ENCODE measurements at places on chromosomes 6 and 20.
A peak's percentile ranks its signal among the peaks of the same experiment; 100 is the strongest.

DNA sequence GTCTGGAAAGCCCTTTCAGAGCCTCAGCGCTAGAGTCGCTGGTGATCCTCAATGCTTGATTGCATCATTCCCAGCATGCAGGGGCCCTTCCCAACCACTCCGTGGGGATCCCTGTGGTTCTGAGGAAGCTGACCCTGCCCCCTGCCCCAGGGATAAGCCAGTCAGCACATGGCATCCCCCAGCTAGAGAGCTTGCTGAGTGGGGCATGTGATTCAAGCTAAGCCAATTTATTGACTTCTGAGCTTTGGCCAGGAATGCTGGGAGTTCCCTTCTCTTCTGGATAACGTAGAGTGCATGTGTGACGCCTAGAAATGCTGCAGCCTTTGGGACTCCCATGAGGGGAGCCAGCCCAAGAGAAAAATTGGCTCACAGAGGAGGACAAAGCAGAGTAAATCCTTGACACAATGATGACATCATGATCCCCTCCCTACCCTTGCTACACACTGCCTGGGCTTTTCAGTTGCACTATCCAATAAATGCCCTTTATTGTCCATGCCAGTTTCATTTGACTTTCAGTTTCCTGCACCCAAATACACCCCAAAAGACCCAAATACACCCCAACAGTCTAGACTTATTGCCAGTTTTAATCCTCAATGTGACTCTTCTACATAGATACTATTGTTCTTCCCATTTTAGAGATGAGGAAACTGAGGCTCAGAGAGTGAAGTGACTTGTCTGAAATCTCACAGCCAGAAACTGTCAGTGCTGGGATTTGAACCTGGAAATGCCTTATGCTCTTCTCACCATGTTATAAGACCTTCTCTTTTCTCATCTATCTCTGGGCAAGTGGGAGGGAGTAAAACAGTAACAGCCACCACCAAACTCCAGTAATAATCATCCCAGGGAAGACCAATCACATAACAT is 34.3 kb downstream of the KCNB1 start:
- no peak for DNase-seq

DNA sequence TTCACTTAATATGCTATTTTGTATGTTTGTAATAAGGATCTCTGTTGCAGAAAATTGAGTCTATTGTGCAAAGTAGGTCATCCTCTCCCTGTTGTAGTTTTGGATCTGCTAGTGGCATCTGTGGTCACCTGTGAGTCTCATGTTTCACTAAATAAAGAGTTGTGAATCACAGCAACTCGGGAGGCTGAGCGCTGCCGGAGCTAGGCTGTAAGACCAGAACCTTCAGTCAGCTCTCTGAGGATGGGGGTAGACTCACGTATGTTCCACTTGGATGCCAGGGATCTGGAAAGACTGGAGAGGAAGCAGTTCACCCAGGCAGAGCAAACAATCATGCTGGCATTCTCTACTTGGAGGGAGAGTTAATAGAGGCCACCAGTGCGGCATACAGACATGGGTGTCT is 187.3 kb upstream of the FOXA2 start:
- DNase-seq, result no peak

DNA sequence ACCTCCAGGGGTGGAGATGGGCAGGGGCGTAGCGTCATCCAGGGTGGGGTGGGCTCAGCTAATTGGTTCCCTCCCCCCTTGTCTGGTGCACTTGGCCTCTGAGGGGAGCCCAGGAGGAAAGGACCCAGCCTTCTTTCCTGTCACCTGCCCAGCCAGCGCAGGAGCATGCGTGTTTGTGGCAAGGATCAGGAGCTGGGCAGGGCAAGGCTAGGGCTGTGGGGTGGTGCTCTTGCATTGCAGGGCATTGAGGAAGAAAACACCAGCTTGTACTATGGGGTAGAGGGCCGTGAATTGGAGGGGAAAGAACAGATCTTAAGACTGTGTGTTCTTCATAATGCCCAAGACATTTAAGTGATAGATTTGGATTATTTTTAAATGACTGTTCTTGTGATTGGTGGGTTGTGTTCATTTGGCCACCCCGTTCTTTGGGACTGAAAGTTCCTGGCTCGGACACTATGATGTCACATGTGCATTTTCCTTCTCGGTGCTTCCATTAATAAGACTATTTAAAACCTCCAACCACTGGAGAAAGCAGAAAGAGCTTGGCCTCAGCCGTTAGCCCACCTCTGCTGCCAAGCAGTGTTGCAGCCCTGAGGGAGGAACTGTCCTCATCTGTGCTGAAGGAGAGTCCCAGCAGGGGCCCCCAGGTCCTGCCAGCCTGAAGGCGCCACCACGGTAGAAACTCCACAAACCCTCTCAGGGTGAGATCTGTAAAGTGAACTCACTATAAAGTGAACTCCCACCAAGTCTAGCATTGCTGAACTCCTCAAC is 136.2 kb upstream of the INSM1 start:
- DNase-seq, result no peak

DNA sequence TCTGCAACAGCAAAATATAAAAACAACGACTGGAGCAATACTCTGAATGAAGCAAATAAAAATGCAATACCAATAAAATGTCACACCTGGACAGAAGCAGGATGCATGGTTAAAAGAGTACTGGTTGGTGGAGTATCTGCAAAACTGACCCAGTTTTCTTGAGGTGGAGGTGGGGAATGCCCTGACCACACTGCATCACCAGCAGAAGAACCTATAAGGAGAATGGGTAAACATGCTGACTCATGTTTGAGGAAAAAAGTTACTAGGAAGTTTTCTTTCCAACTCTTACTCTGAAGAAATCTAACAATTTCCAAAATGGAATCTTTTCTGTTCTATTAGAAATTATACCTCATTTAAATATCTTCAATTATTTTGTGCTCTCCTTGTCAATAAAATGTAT is 43.6 kb downstream of the REPS1 start:
- DNase-seq, result no peak

- no peak for DNase-seq
These were observed 24.2 kb upstream of the EFHC1 start for GRCh38 chr6:52395969-52396368.

GRCh38 chr6:42032366-42032765 is 18.0 kb upstream of the TAF8 start:
- no peak for DNase-seq

- no peak for DNase-seq
These were observed 166.7 kb downstream of the TTLL2 start for GRCh38 chr6:167491438-167492099.

DNA sequence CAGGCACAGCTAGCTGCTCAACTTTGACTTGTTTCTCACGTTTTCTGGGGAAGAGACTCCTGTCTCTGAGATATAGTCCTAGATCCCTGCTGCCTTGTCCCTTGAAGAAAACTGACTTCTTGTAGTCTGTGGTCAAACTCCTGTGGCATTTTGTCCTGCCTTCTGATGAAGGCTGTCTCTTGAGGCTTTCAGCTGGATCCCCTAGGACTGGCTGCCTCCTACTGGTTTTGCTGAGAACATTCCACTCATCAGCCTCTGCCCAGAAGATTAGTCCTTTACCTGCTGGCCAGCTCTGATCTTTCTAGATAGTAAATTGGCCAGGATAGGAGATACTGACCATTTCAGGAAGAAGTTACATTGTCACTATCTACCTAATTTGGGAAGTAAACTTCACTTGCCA is 71.9 kb upstream of the CNR1 start:
- DNase-seq, result no peak

- DNase-seq, result no peak
These were observed 50.8 kb downstream of the MC3R start for GRCh38 chr20:56299362-56299761.

DNA sequence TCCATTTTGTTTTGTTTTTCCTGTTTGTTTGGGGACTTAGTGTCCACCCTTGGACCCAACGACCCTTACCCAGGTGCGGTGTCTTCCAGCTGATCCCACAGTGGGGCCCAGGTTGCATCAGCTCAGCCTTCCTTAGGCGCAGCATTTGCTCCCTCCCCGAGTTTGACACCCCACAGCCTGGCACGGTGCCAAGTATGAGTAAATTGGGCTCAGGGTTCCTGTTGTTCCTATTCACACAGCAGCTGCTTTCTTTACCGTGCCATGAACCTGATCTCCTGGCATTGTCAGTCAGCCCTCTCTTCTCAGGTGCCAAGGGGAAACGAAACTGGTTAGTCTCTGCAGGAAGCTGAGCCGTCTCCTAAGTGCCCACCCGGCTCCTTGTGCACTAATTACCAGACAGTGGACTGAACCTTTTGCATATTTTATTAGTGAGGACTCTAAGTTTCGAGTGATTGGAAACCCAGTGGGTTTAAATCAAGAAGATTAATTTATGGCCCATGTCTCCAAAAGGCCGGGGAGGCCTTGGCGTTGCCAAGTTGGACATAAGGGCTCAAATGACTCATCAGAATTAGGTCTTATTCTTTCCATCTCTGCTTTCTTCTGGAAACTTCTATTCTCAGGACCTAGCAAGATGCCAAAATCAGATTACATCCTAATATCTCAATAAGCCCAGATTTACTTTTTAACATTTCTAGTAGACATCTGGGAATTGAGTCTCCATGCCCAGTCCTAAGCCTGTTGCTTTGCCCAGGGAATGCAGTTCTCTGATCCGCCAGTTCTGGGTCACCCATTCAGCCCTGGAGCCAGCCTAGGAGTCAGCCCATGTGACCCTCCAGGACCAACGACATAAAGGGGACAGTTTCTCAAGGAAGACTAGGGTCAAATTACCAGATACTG is 68.8 kb downstream of the TSHZ2 start:
- no peak for DNase-seq

DNA sequence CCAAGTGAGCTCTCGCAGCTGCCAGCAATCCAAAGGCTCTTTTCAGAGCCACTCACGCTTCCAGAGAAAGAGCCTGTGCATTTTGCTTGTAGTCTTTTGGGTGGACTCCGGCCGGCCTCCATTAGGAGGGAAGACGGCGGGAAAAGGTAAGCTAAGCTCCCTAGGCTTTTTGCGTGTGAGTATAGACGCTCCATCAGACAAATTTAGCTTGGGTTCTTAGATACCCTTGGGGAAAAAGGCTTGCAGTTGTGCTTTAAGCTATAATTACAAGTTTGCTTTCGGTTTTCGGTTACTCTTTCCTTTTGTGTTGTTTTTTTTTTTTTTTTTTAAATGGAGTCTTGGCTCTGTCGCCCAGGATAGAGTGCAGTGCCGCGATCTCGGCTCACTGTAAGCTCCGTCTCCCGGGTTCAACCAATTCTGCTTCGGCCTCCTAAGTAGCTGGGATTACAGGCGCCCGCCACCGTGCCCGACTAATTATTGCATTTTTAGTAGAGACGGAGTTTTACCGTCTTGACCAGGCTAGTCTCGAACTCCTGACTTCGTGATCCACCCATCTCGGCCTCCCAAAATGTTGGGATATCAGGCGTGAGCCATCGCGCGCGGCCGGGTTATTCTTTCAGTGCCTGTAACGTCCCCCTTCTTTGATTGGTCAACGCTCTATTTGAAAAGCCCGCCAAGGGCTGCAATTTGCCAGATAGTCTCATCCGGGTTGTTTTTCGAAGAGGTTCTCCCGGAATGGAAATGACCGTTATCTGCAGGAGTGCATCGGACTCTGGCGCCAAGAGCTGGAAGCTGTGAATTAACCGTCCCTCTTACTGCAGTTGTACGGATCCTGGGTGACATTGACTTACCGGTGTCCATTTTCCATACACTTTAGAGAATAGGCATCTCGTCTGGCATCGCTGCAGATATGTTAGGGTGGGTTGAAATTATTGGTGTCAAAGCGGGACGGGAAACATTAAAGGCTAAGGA is 18.1 kb downstream of the OR2B2 start:
- DNase-seq, result peak; percentile 54

- no peak for DNase-seq
These were observed 114.6 kb downstream of the DLL1 start for GRCh38 chr6:170176136-170176897.

GRCh38 chr20:50323209-50323608 is 132.6 kb downstream of the CEBPB start:
- no peak for DNase-seq

GRCh38 chr20:6103301-6103700 is 19.5 kb downstream of the FERMT1 start:
- no peak for DNase-seq

DNA sequence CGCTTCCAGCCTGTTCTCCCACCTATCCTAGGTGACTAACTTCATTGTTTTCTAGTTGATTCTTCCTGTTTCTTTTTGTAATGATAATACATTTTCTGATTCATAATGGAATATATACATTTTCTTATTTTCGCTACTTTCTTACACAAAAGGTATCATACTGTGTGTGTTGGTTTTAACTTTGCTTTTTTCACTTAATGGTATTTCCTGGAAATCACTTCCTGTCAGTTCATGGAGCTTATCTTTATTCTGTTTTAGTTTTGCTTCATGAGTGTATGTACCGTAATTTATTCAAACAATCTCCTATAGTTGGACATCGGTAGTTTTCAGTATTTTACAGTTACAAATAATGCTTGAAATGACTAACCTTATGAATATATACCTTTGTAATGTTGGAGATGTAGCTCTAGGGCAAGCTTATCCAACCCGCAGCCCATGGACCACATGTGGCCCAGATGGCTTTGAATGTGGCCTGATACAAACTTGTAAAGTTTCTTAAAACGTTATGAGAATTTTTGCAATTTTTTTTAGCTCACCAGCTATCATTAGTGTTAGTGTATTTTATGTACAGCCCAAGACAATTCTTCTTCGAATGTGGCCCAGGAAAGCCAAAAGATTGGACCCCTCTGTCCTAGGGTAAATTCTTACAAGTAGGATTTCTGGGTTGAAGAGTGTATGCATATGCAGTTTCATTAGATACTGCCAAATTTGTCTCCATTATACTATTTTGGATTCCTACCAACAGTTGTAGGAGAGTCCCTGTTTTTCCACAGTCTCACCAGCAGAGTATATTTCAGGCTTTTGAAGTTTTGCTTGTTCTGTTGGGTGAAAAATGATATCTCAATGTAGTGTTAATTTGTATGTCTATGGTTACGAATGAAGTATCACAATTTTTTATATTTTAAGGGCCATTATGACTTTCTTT is 16.7 kb downstream of the TRMT11 start:
- DNase-seq, result no peak

DNA sequence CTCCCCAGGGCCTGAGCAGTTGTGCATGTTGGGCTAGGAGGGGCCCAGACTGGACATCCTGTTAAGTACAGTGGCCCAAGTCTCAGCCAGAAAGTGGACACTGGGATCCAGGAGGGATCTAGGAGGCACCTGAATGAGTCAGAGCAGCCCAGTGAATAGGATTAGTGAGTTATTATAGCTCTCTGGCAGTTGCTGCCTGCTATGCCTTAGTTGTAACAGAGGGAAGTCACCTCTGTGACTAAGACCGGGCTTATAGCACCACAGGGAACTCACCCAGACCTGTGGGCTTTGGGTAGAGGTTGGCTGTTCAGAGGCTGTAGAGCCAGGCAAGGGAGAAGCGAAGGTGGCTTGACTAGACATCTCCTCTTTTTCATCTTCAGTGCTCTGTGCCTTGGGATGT is 39.0 kb upstream of the AAR2 start:
- no peak for DNase-seq
